HTR-8/SVneo (cell line): ENCODE measurements at places on chromosomes 7 and 10.

DNA sequence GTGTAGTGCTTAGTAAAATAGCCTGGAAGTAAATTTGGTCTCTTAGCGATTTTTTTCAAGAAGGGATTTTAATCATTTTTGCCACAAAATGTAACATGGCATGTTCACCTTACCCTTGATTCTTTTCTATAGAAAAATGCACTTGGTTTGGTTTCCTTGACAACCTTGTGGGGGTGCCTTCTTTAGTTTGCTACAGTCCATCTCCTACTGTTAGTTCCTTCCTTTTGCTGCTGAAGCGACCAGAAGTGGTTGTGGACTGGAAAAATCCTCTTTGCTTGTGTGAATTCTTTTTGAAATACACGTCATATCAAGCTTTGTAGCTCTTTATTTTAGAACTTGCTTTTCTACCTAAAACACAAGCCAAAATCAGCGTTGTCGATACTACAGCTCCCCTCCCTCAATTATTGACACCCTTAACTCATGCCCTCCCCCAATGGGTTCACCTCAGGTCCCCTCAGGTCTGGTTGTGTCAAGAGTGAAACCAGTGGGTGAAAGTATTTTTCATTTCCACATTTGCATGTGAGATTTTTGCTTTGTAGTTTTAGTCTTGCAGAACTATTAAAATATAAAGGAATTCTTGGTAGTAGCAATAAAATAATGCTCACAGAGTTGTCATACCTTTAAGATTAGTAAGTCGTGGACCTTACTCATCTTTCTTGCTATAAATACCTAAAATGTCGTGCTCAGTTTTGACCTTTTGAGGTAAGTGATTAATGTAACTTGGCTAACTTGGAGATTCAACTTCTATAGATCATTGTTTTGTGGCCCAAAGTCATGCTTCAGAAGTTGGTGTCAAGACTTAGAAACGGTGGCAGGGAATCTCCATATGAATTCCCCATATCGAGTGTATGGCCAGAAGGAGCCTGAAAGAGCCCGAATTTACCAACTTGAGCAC lies 1.5 kb downstream of the ACTR3B start:
- peak; percentile 10 for DNase-seq

DNA sequence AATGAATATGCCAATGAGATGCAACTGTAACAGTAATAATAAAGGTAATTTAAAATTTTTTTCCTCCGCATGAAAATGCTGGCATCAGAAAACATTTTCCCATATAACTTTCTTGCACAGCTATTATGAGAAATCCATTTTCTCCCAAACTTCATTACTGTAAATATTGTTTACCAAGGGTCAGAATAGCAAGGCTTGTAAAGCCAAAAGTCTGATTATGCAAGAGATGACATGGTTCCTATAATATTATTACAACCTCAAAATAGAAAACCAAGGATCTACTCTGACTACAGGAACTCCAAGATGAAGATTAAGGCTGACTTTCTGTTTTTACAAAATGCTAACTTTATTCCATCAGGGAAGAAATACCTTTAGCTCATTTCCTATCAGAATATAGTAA lies 162.7 kb upstream of the CDK1 start:
- no peak for DNase-seq

DNA sequence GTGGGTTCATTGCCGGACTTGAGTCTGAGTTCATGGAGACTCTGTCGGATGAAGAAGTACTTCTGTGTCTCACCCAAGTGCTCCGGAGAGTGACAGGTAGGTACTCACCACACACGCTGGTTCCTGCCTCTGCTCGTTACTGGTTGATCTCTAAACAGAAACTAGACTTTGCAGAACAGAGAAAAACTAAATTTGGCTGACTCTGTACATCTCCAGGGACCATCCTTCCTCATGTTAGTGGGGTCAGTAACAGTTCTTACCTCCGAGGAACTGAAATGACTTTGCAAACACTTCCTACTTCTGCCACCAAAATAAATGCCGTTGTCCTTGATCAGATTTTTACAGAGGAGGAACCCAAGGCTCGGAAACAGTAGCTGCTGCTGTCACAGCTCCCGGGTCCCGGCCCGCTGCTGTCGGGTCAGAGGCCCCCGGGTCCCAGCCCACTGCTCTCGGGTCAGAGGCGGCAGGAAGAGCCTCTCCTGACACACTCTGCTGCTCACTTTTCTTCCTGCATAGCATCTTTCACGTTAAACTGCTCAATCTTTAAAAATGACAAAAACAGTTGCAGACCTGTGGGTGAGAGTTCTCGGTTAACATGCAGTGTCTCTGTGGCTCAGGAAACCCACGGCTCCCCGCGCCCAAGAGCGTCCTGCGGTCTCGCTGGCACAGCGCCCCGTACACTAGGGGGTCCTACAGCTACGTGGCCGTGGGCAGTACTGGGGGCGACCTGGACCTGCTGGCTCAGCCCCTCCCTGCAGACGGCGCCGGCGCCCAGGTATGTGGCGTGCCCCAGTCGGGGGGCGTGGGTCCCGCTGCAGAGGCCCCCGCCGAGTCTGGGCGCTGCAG lies 4.8 kb upstream of the MTG1 start:
- no peak for DNase-seq

DNA sequence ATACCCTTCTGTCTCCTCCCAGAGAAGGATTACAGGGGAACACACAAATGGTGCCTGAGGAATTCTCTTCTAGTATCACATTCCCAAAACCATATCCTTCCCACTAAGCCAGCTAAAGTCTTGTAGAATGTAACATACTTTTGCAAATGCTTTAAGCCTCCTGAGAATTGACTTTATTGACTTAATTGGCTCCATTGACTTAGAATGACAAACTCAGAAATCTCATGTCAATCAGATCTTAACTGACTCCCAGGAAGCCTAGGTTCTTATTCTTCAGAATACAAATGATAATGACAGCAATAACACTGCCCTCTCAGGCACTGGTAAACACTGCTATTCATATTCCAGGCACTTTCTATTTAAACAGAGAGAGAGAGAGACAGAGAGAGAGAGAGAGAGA lies 356.9 kb upstream of the PRKCQ start:
- no peak for DNase-seq

GRCh38 chr7:158006841-158007696 lies 580.6 kb downstream of the PTPRN2 start:
- no peak for DNase-seq

DNA sequence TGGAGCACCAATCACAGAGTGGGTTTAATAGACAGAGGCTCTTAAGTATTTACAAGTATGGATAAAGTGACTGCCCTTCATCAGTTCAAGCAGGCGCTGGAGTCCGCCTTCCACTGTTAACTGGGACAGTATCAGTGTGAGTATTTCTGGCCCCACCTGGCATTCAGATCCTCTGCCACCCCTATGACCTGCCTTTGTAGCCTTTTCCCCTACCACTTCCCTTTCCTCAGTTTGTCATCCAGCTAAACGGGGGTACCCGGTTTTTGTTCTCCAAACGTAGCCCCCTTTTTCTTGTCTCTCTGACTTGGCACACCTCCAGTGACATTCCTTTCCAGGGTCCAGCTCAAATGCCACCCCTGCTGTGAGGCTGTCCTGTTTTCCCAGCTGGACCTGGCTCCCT lies 134.4 kb downstream of the SNX10 start:
- no peak for DNase-seq

DNA sequence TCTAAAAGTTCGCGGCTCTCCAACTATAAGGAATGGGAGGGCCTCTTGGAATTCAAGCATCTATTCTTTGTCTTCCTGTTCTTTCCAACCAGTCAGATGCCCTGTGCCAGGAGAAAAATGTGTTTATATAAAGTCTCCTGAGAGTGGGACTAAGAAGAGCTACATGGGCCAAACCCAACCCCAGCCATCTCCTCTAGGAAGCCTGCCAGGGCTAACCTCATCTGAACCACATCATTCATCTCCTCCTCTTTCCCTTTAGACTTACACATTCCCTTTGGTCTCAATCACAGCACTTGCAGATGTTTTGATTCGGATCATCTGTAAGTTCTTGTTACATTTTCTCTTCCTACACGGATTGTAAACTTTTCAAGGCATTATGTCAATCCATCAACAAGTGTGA lies 62.6 kb downstream of the DOCK4 start:
- DNase-seq: no peak

DNA sequence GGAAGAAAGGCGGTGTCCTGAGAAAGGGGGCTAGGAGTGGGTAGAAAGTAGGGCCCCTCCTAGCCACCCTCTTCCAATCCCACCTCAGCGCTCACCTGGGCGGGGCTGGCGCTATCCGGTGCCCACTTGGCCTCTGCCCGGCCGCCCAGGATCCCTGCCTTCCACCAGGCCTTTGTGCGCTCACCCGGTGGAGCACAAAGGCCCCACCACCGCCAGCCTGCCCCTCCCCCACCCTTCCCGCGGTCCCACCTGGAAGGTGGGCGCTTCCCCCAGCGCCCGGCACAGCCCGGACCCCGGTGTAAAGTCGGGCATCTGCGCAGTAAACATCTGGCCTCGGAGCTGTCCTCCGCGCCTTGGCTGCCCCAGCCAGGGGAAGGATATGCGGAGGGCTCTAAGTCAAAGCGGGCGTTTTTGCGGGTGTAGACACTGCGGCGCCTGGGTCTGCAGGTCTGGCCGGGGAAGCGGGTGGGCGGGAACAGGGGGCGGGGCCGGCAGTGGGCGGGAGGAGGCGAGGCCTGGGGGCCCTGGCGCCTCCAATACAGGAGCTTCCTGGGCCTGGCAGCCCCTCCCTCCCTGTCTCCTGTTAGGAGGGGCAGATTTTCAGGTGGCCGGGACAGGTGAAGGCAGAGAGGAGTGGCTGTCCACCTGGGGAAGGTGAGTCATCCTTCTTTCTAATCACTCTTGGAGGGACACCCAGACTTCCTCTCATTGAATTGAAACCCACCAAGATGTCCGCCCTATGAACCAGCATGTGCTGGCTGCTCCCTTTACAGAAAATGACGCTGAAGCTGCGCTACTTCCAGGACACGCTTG lies 49.3 kb downstream of the PNLIPRP2 start:
- DNase-seq: no peak

DNA sequence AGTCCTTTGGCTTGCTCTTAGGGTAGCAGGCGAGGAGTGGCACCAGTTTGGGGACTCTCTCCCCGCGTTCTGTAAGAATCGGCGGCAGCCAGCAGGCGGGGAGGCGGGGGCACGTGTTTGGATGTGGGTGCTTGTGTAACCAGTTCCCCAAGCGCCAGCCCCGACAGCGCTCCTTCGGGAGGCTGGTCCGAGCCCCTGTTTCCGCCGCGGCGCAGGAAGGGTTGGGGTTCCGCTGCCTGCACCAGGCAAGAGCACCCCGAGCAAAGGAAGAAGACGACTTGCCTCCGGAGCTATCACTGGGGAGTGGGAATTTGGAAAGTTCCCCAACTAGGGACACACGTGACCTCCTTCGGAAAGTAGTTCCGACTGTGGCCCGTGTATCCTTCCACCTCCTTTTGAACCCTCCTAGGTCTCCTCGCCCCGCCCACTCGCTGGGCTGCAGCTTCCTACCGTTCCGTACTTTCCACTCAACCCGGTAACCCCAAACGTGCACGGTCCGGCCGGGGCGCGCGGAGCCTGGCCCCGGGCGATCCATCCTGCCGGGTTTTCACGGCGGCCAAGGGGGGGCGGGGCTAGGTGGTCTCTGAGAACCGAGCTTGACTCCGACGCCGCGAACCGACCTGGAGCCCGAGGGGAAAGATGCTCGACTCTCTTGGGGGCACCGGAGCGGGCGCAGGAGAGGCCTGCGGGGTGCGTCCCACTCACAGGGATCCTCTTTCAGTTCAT lies 1.2 kb downstream of the KLLN start:
- peak; percentile 84 for DNase-seq

DNA sequence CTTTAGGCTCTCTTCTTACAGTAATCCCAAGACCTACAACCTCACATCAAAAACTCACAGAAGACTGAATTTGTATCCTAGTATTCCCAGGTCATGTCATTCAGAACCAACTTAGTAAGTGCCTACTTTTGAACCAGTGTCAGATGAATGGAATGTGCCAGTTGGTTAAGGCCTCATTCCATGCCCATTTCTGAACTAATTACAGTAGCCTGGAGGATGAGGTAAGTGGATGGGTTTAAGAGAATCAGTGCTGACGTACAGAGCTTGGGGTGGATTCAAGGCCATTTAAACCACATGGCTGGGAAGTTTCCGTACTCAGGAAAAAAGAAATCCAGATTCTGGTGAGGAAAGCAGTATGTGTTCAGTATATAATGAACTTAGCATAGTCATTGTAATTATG lies 21.9 kb upstream of the FOXP2 start:
- DNase-seq: no peak

DNA sequence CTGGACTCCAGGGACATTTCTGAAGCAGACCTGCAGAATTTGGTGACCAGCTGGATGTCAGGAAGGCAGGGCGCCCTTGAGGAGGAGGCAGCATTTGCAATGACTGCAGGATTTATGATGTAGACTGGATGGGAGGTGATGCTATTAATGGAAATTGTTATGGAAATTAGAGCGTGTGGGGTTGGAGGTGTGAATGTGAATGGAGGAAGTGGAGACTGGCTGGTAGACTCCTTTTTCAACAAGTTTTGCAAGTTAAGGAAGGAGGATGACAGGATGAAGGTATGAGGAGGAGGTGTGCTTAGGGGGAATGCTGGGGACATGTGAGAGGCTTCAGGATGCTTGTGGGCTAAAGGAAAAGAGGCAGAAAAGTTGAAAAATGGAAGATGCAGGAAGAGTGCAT lies 137.0 kb downstream of the TMEM178B start:
- DNase-seq: no peak

DNA sequence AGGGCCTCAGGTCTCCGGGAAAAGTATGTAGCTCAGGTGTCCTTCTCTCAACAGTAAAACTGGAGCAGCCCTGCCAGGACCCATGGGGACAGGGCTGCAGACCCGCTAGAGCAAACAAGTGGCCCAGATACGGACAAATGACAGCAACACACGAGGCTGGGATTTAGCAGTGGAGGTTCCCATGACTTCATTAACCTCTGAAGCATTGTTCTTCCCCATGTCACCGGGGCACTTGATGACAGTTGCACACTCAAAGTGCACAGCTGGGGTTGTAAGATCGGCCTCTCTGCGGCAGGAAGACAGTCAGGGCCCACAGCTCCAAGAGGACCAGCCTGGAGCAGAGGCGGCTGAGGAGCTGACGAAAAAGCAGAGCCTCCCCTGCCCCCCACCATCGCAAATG lies 12.5 kb upstream of the PODXL start:
- DNase-seq: no peak

DNA sequence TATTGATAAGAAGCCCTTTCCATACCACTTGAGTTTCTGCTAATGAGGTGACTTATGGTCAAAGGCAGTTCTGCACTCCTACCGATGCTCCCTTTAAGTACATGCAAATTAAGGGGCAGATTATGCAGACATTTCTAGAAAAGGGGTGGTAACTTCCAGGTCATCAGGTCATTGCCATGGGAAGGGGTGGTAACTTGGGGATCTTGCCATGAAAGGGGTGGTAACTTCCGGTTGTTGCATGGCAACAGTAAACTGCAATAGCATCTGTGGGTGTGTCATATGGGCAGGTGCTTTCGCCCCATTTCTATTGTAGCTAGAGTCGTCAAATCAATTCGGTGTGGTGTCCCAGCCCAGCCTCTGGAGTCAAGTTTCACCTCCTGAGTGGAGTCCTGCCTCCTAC lies 150.9 kb downstream of the UBE2H start:
- DNase-seq: no peak

DNA sequence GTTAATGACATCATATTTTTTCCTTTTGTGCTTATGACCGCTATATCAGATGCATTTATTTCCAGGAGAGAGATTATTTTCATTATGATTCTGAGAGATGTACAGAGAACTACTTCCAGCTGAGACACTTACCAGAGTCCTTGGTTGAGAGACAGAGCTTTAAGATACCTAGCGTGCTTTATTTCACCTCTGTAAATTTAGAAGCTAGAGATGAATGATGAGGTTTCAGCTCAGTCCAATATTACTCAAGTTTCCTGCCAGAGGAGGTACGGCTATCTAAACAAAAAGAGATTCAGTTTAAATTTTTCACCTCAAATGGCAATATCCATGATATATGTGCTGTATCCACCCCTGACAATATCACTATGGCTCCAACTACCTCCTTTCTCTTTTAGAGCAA lies 182.6 kb upstream of the FAM3C start:
- no peak for DNase-seq
